Stimulated activated CD4-positive, alpha-beta T cell treated with anti-CD3 and anti-CD28 coated beads, Interleukin-1b, Interleukin-23, amount 100 ng/mL, for 1 hour (primary cell): ENCODE measurements at places on chromosomes 4 and X.

GRCh38 chrX:50863471-50863870, 47.1 kb upstream of the BMP15 start:
- no peak for DNase-seq

- DNase-seq = no peak
These were observed 117.0 kb downstream of the PCDH7 start for GRCh38 chr4:30837131-30837539.

- DNase-seq = no peak
These were observed 1.9 kb downstream of the USP38 start for GRCh38 chr4:143186649-143187048.

- DNase-seq = no peak
These were observed 53.6 kb downstream of the USP53 start for GRCh38 chr4:119266153-119266552.

- DNase-seq = no peak
These were observed 383 bp upstream of the TBC1D19 start for GRCh38 chr4:26583538-26583864.

DNA sequence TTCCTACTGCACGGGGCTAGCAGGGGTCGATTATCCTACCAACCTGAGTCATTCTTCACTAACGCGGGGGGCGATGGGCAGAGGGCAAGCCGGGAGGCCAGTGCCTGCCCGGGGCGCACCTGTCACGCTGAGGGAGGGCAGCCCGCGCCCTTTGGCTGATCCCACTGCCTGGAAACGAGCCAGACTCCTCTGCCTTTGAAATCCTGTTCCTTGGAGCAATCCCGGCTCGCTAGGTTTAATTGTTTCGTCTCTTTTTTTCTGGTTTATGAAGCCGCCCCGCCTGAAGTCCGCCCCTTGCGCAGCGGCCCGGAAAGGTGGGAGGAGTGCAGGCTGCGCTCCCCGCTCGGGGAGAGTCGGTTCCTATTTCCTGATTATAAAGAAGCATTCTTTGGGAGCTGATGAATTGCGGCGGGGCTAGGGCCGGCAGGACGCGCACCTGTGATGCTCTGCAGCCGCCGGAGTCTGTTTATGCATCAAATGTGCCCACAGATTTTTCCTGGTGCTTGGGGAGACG, 484.2 kb downstream of the BCOR start:
- DNase-seq = no peak

DNA sequence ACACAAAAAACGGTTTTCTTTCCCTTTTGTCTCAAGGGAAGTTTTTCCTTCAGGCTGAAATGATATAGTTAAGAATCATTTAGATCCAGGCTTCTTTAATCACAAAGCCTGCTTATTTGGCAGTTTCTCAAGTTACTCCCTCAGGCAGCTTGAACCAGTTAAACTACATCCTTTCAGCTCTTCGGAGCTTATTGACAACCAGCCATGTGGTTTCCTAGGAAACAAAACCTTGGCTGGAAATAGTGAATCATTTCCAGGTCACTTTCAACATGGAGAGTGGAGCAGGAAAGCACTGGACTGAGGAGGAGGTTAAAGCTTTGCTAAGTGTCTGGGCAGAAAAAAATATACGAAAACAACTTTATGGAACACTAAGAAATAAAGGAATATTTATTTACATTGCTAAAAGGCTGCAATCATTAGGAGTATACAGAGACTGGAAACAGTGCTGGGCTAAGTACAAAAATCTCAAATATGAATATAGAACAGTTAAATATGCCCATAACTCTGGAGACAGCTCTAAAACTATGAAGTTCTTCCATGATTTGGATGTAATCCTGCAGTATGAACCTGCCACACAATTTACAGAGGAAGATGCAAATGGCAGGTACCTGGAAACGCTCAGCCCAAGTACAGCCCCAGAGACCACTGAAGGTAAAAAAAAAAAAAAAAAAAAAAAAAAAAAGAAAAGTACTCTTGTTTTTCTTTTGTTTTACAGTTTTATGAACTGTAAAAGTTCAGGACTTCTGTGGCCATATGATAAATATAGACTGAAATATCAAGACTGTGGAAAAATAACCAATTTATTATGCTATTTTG, 23.2 kb upstream of the AASDH start:
- no peak for DNase-seq

GRCh38 chr4:19844446-19844845, 407.3 kb upstream of the SLIT2 start:
- no peak for DNase-seq

GRCh38 chr4:97106161-97106560, 1037.1 kb downstream of the STPG2 start:
- no peak for DNase-seq

DNA sequence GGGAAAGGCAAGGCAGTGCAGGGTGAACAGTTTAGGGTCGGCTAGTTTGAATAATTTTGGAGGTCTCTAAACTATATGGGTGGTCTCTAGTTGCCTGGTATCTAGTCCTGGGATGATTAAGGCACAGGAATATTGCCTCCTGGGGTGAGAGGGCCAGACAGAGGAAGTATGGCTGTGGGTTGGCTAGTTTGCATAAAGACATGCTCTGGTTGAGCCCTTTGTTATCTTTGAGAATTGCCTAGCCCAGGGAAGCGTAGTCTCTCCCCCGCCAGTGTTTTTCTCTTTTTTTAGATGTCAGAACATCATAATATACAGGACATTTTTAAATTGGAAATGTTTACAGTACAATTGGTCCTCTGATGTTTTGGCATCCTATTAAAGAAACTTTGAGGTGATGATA, 163.5 kb downstream of the PWWP3B start:
- no peak for DNase-seq

DNA sequence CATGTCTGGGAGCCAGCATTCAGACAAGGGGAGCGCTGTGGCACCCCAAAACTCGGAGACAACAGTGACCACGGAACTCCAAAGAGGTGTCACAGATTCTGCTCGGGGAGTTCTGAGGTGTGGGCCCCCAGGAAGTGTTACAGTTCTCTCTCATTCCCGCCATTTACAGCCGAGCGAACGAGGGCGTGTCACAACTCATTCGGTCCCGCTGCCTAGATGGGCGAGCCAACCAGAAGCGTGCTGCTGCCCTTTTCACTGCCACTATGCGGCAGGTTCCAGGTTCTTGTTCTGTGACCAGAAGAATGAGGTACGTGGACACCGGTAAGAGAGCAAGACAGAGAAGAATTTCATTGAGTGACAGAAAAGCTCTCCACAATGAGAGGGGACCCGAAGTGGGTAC, 1370.6 kb upstream of the AGA start:
- no peak for DNase-seq

GRCh38 chr4:175054980-175055379, 136.8 kb downstream of the ADAM29 start:
- DNase-seq = no peak

- DNase-seq = no peak
These were observed 307.3 kb downstream of the RAPGEF2 start for GRCh38 chr4:159410076-159410777.
